ENCODE measurements at places on chromosomes 13 and 19. TPM values are rescaled to one million over a fixed set of nuclear protein-coding genes. Genes with fewer than 3 reads are reported as not detected.

DNA sequence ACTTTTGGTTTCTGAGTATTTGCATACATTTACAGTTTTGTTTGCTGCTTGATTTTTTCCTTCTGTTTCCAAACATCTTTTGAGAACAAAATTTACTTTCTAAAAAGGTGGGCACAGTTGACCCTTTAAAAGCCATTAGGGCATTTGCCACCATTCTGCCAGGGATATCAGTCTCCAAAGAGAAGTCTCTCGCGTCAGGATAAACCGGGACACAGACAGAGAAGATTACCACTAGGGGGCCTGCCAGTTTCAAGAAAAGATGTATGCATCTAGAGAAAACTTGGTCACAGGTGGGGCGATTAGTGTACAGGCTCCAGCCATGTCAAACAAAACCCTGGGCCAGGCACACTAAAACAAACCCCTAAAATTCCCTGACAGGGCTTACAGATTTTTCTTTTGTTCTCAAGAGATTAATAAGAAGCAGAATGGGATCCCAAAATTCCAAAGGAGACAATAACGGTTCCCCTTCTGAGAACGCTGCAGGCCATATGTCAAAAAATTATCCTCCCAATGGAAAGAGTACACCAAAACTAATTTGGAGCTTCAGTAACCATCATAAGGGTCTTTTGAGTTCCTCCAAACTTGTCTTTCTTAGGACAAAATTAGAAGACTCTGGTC lies 10.7 kb upstream of the PABPC3 start:
- DNase-seq: peak; percentile 50
- no peaks in the 10 kb centered on the region for H3K4me1 ChIP-seq
- no peaks in the 10 kb centered on the region for H3K27me3 ChIP-seq
- H3K27ac ChIP-seq: no peak overlapping the region

- no peaks in the 10 kb centered on the region for H3K36me3 ChIP-seq
- no peak overlapping the region for H3K4me3 ChIP-seq
- no peak for DNase-seq
- no peaks in the 10 kb centered on the region for H3K27me3 ChIP-seq
- no peaks in the 10 kb centered on the region for H3K4me1 ChIP-seq
Measured at GRCh38 chr13:73187106-73187505, 128.3 kb downstream of the KLF5 start.

GRCh38 chr13:108919036-108919907 lies 289.9 kb downstream of the MYO16 start:
- H3K27me3 ChIP-seq: no peaks in the 10 kb centered on the region
- H3K27ac ChIP-seq: peak overlapping the region; percentile 6
- H3K4me3 ChIP-seq: no peak overlapping the region
- no peak for DNase-seq

GRCh38 chr19:19649580-19649995 lies 6.1 kb upstream of the GMIP start:
- no peaks in the 10 kb centered on the region for H3K27me3 ChIP-seq
- DNase-seq: no peak
- peaks cover 98% of the 10 kb centered on the region for H3K36me3 ChIP-seq
- no peaks in the 10 kb centered on the region for H3K4me1 ChIP-seq

GRCh38 chr13:73054712-73055111 lies 4.1 kb upstream of the KLF5 start:
- no peaks in the 10 kb centered on the region for H3K27me3 ChIP-seq
- H3K27ac ChIP-seq: no peak overlapping the region
- no peak for DNase-seq

DNA sequence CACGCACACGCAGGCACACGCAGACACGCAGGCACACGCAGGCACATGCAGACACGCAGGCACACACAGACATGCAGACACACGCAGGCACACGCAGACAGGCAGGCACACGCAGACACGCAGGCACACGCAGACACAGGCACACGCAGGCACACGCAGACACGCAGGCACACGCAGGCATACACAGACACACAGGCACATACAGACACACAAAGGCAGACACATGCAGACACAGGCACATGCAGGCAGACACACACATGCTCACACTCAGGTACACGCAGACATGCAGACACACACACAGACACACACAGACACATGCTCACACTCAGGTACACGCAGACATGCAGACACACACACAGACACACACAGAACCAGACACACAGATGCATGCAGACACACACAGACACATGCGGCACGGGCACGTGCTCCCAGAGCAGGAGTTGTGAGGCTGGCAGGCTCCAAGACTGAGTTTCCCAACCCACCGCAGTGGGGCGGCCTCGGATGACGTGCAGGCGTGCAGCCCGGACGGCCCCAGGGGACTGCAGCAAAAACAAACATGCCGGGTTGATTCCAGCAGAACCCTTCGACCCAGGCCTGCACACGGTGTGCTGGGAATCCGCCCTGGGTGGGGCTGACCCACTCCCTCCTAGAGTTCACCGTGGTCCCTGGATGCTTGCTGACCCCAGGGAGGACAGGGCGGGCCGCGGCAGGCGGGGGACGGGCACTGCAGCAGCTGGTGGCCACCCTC lies 100.0 kb downstream of the GADD45B start:
- no peaks in the 10 kb centered on the region for H3K36me3 ChIP-seq
- no peaks in the 10 kb centered on the region for H3K27me3 ChIP-seq

Gene LGALS14
- not detected for total RNA-seq

DNA sequence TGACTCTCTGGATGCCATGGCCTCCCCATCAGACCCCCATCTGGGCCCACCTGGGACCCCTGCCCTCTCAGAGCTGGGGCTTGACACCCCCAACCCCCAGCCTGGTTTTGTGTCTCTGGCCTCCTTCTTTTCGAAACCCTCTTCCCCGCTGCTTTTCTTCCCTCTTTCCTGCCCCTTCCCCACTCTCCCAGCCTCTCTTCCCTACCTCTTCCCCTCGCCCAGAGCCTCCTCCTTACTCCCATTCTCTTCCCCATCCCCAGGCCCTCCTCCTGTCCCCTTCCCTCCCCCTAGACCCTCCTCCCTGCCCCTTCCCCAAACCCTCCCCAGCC lies 2.1 kb downstream of the TNFSF9 start:
- no peak for DNase-seq
- H3K27ac ChIP-seq: no peak overlapping the region
- H3K27me3 ChIP-seq: peaks cover 47% of the 10 kb centered on the region

Gene C13orf42
- total RNA-seq: not detected
